Gastroesophageal sphincter (tissue), 4 donors: ENCODE measurements at places on chromosomes 4 and X. TPM values are rescaled to one million over a fixed set of nuclear protein-coding genes. Genes with fewer than 3 reads are reported as not detected.

SSX2 gene
- not detected for total RNA-seq

DNA sequence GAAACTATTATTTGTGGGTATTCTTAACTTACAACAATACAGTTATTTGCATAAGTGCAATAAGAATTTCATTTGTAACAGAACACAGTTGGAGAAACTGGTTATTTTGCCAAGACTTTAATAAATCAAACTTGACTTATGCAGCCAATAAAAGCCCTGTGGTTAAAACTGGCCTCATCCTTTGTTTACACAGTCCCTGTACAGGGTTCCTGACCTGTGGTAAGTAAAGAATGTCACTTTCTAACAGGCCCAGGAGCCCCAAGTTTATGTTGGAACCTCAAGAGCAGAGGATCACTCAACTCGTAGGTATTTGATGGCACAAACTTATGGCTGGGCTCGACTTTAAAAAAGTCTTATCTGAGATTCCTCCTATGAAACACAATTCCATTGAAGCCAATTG lies 88.6 kb upstream of the PTCHD1 start:
- no peak for ATAC-seq

SPOCK3 gene
- total RNA-seq: 7.8 TPM

GRCh38 chr4:37715889-37716402 lies 29.8 kb upstream of the RELL1 start:
- ATAC-seq: no peak

TMSB15C gene
- 4.4 TPM for total RNA-seq

- ATAC-seq: no peak
These were observed 290.8 kb downstream of the TENM3 start for GRCh38 chr4:182533964-182534363.

DNA sequence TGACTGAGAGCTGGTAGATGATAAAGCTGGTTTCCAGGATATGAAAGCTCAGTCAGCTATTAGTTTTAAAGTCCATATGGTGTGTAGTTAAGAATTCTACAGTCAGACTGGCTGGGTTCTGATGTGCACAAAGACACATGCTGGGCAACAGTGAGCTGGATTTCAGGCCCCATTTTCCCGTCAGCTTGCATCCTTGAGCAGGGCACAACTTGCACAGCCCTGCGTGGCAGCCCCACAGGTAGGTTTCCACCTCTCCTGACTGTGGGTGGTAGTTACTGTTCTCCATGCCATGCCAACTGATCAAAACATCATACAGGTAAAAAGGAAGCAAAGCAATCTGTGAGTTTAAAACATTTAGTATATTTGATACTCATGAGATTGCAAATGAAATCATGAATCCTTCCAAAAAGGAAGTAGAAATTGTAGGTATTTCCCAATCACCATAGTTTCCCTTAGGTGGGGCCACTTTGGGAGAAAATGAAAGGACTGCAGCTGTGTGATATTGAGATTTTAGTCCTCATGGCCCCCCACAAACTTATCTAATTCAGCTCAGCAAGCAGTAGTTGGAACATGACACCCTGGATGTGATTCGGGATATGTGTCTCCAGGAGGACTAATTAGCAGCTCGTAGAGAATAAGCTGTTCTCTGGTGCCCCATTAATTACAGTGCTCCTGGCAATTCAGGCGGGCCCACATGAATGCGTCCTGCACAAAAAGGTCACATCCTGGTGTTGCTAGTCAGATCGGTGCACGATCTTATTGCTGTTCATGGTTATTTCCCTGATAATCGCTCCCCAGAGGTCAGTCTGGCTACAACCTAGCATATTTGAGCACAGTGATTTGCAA lies 42.4 kb upstream of the NOCT start:
- no peak for ATAC-seq

DNA sequence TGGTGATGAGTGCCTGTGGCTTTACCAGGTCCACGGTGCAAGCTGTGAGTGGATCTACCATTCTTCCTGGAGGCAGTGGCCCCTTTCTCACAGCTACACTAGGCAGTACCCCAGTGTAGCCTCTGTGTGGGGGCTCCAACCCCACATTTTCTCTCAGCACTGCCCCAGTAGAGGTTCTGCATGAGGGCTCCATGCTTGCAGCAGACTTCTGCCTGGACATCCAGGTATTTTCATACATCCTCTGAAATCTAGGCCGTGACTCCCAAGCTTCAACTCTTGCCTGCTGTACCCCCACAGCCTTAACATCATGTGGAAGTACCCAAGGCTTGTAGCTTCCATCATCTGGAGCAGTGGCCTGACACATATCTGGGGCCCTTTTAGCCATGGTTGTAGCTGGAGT lies 90.1 kb downstream of the SH3BGRL start:
- no peak for ATAC-seq

- no peak for ATAC-seq
These were observed 73.3 kb downstream of the MTMR1 start for GRCh38 chrX:150766351-150767044.

- no peak for ATAC-seq
These were observed 22.3 kb upstream of the RASGEF1B start for GRCh38 chr4:81494031-81494431.

VSIG4 gene
- 253 TPM for total RNA-seq

MBTPS2 gene
- total RNA-seq: 13.5 TPM

GRCh38 chr4:23956601-23957364 lies 66.9 kb upstream of the PPARGC1A start:
- no peak for ATAC-seq

- ATAC-seq: no peak
These were observed 1.6 kb downstream of the RNF150 start for GRCh38 chr4:141131723-141132071.

DNA sequence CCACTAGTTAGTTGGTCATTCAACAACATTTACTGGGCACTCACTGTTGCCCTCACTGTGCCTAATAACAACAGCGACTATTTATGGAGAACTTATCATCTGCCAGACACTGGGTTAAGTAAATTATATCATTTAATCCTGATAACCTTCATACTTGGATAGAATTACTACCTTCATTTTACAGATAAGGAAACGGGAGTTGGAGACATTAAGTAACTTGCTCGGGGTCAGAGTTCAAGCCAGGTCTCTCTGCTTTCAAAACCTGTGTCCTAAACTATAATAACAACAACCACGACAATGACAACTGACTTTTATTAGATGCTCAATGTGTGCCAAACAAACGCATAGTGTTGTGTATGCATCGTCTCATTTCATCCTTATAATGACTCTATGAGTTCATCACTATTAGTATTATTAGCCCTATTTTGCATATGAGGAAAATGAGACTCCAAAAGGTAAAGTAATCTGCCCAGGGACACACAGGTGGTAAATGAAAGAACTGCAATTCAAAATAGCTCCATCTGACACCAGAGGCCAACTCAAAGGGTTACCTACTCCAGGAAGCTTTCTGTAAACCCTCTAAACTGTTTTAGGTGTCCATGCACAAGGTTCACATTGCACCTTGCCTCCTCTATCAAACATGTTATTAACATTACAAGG lies 98.4 kb upstream of the ACSL4 start:
- no peak for ATAC-seq

- no peak for ATAC-seq
These were observed 710.7 kb upstream of the FAM241A start for GRCh38 chr4:111434586-111434985.

DNA sequence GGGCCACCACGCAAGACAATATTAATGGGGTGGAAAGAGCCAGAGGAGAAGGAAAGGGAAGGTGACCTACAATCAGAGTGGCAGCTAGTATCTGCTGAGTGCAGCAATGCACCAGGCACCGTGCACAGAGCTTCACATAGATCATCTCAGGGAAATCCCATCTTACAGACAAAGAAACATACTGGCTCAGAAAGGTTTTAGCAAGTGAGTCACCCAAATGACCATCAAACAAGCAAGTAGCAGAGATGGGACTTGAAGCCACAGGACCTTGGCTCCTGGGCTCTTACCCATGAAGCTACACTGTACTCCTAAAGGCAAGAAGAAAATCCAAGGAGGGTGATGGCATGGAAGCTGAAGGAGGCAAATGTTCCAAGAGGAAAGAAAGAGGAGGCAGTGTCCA lies 6.8 kb downstream of the ANXA5 start:
- ATAC-seq: no peak

- no peak for ATAC-seq
These were observed 24.5 kb upstream of the GPR78 start for GRCh38 chr4:8555716-8556115.

GRCh38 chr4:6302869-6303268 lies 33.2 kb downstream of the WFS1 start:
- ATAC-seq: no peak

DNA sequence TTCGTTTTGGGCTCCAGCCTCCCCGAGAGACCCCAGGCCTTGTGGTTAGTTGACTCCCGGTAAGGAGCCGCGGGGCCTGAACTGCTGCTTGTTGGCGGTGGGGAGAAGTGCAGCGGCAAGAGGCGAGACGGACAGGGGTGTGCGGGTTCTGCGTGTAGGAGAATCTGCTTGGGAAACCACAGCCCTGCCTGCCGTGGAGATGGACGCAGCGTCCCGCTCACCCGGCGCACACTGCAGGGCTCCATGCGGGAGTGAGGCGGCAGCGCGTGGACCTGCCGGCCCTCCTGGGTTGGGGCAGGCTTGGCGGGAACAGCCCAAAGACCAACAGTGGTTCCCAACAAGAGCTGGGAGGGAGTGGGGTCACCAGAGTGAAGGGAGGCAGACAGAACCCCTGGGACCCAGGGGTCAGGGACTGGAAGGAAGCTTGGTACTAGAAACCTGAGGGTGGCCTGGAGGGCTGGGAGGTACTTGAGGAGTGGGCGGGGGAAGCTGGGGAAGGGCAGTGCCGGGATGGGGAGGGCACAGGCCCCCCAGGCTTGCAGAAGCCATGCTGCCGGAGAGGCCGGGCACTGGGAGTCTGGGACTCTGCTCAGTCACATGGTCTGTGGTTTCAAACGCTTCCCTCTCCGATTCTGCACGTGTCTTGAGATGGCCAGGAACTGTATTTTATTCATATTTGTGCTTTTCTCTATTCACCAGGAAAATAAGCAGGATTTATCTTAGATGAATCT lies 70.8 kb downstream of the RGS12 start:
- no peak for ATAC-seq

CRLF2 gene
- total RNA-seq: 2.3 TPM
